ENCODE measurements at places on chromosomes 12 and 14.

- no peak for DNase-seq
Measured at GRCh38 chr14:68270342-68270741, 450.8 kb downstream of the RAD51B start.

DNA sequence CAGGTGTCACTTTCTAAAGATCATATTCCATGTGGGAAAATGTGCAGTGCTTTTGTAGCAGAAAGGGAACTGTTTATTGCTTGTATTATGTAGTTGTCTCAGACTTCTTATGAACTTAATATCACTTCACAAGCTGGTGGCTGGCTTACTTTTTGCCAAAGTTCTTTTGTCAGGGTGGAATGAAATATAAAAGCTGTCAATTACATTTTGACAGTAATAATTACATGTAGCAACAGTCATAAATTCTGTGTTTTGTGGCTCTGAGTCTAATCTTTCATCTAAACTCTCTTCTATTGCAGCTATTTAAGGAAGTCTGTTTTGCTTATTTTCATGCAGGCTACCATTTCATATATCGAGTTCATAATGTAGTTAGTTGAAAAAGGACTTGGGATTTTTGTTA, 106.6 kb downstream of the OTOGL start:
- DNase-seq = no peak

GRCh38 chr12:28987538-28988324, 161.3 kb upstream of the FAR2 start:
- DNase-seq = no peak

DNA sequence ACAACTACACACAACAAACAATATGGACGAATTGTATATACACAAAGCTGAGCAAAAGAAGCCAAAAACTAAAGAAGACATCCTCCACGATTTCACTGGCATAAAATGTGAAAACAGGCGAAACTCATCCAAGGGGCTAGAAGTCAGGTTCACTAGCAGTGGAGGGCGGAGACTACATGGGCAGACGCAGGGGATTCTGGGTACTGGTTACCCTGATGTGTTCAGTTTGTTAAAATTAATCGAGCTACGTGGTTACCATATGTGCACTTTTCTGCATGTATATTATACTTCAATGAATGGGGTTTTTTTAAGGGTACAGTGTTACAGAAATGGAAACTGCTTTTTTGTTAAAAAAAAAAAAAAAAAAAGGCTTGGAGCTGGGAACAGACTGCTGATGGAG, 12.3 kb downstream of the KDM2B start:
- DNase-seq = no peak

DNA sequence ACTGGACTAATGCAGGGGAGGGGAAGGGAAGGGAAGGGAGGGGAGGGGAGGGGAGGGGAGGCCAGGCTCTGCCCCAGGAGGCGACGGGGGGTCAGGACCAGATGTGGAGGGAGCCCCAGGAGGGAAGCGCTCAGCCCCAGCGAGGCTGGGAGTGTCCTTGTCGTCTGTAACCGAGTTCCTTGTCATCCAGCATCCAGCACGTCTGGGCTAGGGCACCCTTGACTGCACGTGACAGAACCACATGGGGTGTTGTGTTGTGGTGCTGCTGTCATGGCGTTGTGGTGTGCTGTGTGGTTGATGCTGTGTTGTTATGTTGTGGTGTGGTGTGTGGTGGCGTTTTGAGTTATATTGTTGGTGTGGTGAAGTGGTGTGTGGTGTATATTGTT, 28.4 kb upstream of the SFSWAP start:
- no peak for DNase-seq

DNA sequence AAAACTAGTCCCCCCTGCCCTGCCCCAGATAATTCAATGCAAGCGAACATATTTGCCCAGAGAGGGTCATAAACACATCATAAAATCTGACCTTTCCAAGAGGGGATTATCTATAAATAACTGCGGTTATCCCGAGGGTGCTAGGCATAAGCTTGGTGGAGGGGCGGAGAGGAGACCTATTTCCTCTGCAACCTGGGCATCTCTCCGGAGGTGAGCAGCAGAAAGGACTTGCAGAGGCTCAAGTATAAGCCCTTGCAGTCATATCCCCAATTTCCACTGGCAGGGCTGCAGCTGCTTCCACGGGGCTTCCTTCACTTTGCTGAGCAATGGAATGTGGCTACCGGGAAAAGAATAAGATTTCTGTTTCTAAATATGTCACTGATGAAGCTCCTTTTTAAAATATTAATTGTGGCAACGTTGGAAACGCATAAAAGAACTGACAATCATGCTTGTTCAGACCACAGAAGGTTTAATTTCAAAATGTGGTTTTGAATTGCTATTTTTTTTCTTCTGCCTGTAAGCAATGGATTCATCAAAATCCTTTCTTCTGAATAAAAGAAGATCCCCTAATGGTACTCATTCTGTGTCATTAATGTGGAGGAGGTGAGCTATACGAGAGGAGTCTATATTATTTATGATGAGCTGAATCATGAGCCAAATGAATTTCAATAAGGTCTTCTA, 268.9 kb upstream of the ATP2B1 start:
- DNase-seq = no peak

DNA sequence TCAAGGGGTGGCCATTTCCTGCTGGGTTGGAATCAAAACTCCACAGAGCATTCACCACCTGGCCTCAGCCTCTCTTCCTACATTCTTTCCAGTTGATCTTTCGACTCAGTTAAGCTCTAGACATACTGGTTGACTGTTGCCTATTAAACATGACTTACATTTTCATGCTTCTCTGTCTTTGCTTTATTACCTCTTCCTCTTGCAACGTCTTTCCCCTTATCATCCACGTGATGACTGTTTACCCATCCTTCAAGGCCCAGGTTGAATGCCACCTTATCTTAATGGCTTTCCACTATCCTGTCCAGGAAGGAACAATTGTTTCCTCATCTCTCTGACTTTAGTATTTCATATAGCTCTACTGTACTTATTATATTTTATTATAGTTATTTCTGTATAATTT, 24.4 kb upstream of the CCDC175 start:
- no peak for DNase-seq

Measured in kidney capillary endothelial cell (primary cell).